ENCODE measurements at places on chromosomes 2 and 18. TPM values are rescaled to one million over a fixed set of nuclear protein-coding genes. Genes with fewer than 3 reads are reported as not detected.

The SPC25 gene
- 33.3 TPM for total RNA-seq

The TRABD2A gene
- total RNA-seq, result 35.9 TPM

The UCN gene
- 2.2 TPM for total RNA-seq

The SLC9A4 gene
- 0.10 TPM for total RNA-seq

The ZAP70 gene
- total RNA-seq, result 283 TPM

The PRADC1 gene
- 10.1 TPM for total RNA-seq

The SAG gene
- total RNA-seq, result not detected

DNA sequence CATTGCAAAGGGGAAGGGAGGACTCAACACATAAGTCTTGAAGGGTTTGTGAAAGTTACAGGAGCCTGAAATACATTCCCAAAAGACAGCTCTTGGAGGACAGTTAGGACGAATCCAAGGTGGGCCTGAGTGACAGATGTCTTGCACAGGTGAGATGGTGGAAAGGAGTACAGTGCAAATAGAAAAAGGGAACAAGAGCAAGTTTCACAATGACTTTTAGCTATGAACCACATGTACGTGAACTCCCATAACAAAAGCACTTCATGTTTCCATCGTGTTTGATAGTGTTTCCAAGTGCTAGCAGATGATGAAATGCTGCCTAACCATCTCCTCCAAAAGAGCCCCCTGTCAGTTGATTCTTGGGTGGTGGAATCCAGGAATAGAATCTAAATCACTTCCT lies 1.8 kb downstream of the IL18RAP start:
- peaks cover 76% of the 10 kb centered on the region for H3K4me1 ChIP-seq
- H3K27ac ChIP-seq, result no peak overlapping the region
- no peak overlapping the region for H3K4me3 ChIP-seq
- peaks cover 65% of the 10 kb centered on the region for H3K36me3 ChIP-seq
- H3K27me3 ChIP-seq, result peaks cover 16% of the 10 kb centered on the region

- H3K27me3 ChIP-seq, result peaks cover 32% of the 10 kb centered on the region
- no peaks in the 10 kb centered on the region for H3K4me1 ChIP-seq
- DNase-seq, result peak; percentile 19
- H3K4me3 ChIP-seq, result no peak overlapping the region
- no peak overlapping the region for H3K27ac ChIP-seq
These were observed 1.6 kb downstream of the ST8SIA3 start for GRCh38 chr18:57353940-57354461.

- no peak overlapping the region for H3K4me3 ChIP-seq
- H3K27me3 ChIP-seq, result no peaks in the 10 kb centered on the region
- no peaks in the 10 kb centered on the region for H3K4me1 ChIP-seq
- DNase-seq, result no peak
- no peaks in the 10 kb centered on the region for H3K36me3 ChIP-seq
- no peak overlapping the region for H3K27ac ChIP-seq
These were observed 376.7 kb upstream of the SOX11 start for GRCh38 chr2:5315512-5315911.

GRCh38 chr2:15687243-15687642 lies 95.6 kb downstream of the DDX1 start:
- H3K4me1 ChIP-seq, result no peaks in the 10 kb centered on the region
- no peak for DNase-seq
- no peak overlapping the region for H3K27ac ChIP-seq
- no peaks in the 10 kb centered on the region for H3K36me3 ChIP-seq

DNA sequence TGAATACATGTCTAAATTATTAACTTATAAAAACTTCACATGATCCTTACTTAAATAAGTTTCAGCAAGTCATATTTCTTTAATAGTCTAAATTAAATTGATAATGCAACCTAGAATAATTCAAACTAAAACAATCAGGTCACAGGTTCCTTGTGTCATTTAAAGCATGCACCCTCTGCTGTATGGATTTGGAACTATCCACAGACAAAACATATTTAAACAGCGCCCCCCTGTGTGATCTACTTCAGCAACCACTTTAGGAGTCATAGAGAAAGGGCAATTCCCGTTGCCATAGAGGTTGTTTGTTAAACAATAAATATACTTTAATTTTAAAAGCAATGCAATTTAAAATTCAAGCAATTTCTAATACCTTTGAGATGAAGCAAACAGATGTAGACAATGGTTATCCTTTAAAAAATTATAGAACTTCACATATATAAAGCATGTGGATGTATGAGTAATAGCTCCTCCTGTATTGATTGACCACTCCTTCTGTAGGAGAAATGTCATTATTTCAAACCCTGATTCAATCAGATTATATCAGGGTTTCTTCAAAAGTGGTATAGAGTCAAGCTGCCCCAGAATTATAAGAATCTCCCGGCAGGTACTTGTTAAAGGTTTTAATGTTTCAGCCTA lies 21.2 kb downstream of the GRB14 start:
- H3K27me3 ChIP-seq, result no peaks in the 10 kb centered on the region
- H3K36me3 ChIP-seq, result no peaks in the 10 kb centered on the region
- no peak overlapping the region for H3K4me3 ChIP-seq
- H3K27ac ChIP-seq, result no peak overlapping the region
- no peak for DNase-seq

DNA sequence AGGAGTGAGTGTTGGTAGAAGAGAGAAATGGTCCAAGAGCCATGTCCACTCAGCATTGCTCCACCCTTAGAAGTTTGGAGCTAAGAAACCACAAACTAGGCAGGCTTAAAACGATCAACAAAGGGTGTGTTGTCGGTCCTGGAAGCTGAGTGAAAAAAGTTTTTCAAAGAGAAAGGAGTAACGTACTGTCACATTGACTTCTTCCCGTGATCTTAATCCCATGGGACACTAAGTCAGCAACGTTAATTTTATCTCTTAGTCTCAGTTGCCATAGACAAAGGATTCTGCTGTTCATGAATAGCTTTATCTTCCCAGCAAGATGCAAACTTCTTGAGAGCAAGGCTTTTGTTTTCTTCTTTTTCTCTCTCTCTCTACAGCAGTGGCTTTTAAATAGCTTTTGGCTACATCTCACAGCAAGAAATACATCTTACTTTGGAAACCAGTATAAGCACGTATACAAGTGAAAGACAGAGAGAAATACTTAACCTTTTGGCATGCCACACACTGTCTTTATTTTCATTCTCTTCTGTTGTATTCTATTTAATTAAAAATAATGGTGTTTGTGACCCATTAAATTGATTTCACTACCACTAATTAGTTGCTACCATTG lies 377.4 kb downstream of the TGIF1 start:
- no peaks in the 10 kb centered on the region for H3K4me1 ChIP-seq
- no peak overlapping the region for H3K27ac ChIP-seq
- H3K27me3 ChIP-seq, result no peaks in the 10 kb centered on the region
- no peaks in the 10 kb centered on the region for H3K36me3 ChIP-seq
- no peak overlapping the region for H3K4me3 ChIP-seq
- no peak for DNase-seq

DNA sequence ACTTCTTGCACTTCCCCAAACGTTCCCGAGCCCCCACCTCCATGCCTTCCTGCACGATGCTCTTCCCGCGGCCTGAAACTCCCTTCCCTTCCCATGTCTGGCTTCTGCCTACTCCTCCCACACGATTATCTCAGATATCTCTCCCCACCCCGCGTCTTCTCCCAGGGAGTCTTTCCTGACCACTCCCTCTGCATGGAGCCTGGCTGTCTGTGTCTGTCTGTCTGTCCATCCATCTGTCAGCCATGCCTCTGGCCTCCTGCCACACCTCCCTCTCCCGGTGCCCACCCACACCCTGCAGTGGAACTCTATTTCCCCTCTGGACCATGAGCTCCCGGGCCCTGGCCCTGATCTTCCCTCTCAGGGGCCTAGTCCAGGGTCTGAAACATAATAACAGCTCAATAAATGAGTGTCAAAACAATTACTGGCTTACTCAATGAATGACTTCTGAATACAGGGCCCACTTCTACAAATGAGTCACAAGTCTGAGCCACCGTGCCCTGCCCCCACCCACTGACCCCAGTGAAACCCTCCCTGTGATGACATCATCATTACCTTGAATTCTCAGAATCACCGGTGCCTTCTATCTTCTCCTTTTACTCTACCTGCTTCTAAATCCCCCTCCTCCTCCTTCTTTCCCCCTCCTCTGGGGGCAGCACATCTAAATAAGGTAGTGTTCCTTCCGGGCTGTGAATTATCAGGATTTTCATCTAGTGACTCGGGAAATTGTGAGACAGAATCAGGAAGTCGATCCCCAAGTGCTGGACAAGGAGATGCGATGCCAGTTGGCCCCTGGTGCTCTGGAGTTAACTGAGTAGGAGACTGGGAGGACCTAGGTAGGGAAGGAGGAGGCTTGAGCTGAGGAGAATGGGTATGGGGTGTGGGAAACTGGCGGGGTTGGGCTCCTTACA lies 46.1 kb upstream of the PLB1 start:
- H3K27ac ChIP-seq, result peak overlapping the region; percentile 86
- peak; percentile 86 for DNase-seq
- H3K27me3 ChIP-seq, result no peaks in the 10 kb centered on the region
- peak overlapping the region; percentile 21 for H3K4me3 ChIP-seq

- no peak overlapping the region for H3K4me3 ChIP-seq
- no peak overlapping the region for H3K27ac ChIP-seq
- no peak for DNase-seq
- no peaks in the 10 kb centered on the region for H3K36me3 ChIP-seq
- H3K4me1 ChIP-seq, result no peaks in the 10 kb centered on the region
- no peaks in the 10 kb centered on the region for H3K27me3 ChIP-seq
These were observed 592.2 kb upstream of the SYT4 start for GRCh38 chr18:43869451-43870008.

GRCh38 chr2:37355735-37356134 lies 11.3 kb downstream of the QPCT start:
- no peak overlapping the region for H3K27ac ChIP-seq
- no peak for DNase-seq
- H3K27me3 ChIP-seq, result peaks cover 41% of the 10 kb centered on the region
- H3K4me1 ChIP-seq, result no peaks in the 10 kb centered on the region
- no peak overlapping the region for H3K4me3 ChIP-seq

- DNase-seq, result no peak
- peaks cover 52% of the 10 kb centered on the region for H3K27me3 ChIP-seq
- H3K4me1 ChIP-seq, result peaks cover 12% of the 10 kb centered on the region
- no peak overlapping the region for H3K4me3 ChIP-seq
- H3K27ac ChIP-seq, result no peak overlapping the region
These were observed 674 bp upstream of the ERBB4 start for GRCh38 chr2:212539072-212539880.

DNA sequence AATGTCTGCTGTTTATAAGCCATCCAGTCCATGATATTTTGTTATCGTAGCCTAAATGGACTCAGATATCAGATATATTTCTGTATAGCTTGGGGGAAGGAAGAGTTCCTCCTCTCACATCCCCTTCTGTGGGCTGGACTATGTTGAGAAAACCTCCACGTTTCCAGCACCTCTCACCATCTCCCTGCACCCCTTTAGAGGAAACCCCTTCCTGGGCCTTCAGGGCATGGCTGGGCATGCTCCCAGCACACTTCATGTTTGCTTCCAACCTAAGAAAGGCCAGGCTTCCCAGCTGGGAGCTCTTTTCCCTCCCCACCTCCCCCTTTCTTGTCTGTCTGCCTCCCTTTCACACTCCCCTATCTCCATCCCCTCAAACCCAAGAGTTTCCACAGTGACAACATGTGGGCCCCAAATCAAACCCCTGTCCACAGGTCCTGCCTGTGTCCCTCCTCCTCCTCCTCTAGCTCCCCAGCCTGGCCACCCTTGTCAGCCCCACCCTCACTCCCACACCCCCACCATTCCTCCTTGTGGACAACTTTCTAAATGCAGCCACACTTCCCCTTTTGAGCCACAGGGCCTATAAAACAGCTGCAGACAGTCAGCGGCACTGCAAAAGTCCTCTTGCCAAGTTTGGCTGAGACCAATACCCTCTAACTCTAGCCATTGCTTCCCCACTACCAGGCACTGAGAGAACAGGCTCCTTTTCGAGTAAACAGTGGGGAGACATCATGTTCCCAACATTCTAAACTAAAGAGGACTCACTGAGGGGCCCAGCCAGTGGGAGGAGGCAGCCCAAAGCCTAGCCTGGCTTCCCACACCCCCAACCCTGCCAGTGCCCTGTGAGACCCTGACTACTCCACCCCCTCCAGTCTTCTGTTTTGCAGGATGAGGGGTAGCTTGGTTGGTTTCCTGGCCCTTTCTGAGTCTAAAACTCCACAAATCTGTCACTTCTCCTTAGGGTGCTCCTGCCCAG lies 120.5 kb downstream of the ZFP36L2 start:
- H3K27ac ChIP-seq, result no peak overlapping the region
- no peak for DNase-seq
- H3K4me1 ChIP-seq, result no peaks in the 10 kb centered on the region
- H3K36me3 ChIP-seq, result peaks cover 3% of the 10 kb centered on the region

- no peak overlapping the region for H3K27ac ChIP-seq
- H3K4me3 ChIP-seq, result no peak overlapping the region
- no peak for DNase-seq
- H3K4me1 ChIP-seq, result peaks cover 20% of the 10 kb centered on the region
These were observed 16.0 kb downstream of the INSIG2 start for GRCh38 chr2:118103951-118104940.
